ENCODE measurements at places on chromosomes 2 and 18. TPM values are rescaled to one million over a fixed set of nuclear protein-coding genes. Genes with fewer than 3 reads are reported as not detected.

SLC35G4 gene
- not detected for total RNA-seq

FEV gene
- not detected for total RNA-seq

TOGARAM2 gene
- total RNA-seq: 0.60 TPM

ASPRV1 gene
- total RNA-seq: 1.6 TPM

IL1RN gene
- total RNA-seq: 2.1 TPM

VWA3B gene
- 0.35 TPM for total RNA-seq

NFE2L2 gene
- 149 TPM for total RNA-seq

NYAP2 gene
- total RNA-seq: 0.66 TPM

TMEM37 gene
- total RNA-seq: 59.4 TPM

PRKAG3 gene
- total RNA-seq: not detected

AKAIN1 gene
- total RNA-seq: not detected

AQP12B gene
- total RNA-seq: not detected

SPHKAP gene
- 0.03 TPM for total RNA-seq

CXCR4 gene
- total RNA-seq: 51.9 TPM

GPR75 gene
- total RNA-seq: 2.4 TPM

UGGT1 gene
- 52.3 TPM for total RNA-seq

CCDC102B gene
- 6.8 TPM for total RNA-seq

ZNF396 gene
- 6.5 TPM for total RNA-seq

SOS1 gene
- total RNA-seq: 33.4 TPM

KIDINS220 gene
- total RNA-seq: 56.6 TPM

M1AP gene
- 3.4 TPM for total RNA-seq

B4GALT6 gene
- 4.2 TPM for total RNA-seq

EPG5 gene
- total RNA-seq: 32.5 TPM

IL1A gene
- total RNA-seq: 0.13 TPM

GORASP2 gene
- total RNA-seq: 70.4 TPM

SPR gene
- total RNA-seq: 29.9 TPM

CCL20 gene
- 2.7 TPM for total RNA-seq

DNER gene
- total RNA-seq: 16.5 TPM
